ENCODE measurements at places on chromosomes 4 and X. TPM values are rescaled to one million over a fixed set of nuclear protein-coding genes. Genes with fewer than 3 reads are reported as not detected.

DNA sequence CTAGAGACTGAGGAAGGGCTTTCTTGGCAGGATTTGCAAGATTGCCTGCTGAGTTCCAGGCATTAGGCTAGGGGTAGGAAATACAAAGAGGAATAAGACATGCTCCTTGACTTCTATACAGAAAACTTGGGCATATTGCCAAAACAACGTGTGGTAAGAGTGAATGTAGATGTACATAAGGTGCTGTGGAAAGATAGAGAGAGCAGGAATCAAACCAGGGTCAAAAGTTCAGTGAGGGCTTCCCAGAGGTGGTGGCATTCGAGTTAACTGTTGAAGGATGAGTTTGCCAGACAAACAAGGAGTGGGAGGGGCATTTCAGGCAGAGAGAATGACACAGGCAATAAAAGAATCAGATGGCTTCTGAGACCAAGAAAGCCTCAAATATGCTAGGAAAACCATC is 187.9 kb downstream of the KDR start:
- no peak for DNase-seq

- DNase-seq = no peak
Observed at GRCh38 chr4:181006499-181007260, 1236.5 kb upstream of the TENM3 start.

GRCh38 chrX:1788300-1788911 is 173.5 kb downstream of the ASMT start:
- no peak for DNase-seq

- DNase-seq = peak; percentile 40
Observed at GRCh38 chr4:16807355-16807754, 91.1 kb downstream of the LDB2 start.

GRCh38 chr4:184408021-184408683 is 66.2 kb downstream of the IRF2 start:
- no peak for DNase-seq

DNA sequence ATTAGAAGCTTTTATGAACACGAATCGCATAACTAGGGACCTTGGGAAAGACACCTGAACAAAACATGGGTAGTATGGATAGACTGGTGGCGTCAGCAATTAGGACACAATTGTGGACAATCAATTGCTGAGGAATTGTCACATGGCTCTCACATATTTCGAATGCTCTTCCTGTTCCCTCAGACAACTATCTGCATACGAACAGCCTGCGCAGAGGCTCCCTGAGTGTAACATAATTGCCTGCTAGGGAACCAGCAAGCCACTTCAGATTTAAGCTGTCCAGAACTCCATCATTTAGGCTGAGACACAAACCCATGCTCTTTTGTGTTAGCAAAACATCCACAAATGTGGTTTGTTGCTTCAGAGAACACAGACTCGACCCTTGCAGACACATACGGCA is 160.8 kb downstream of the MGST2 start:
- DNase-seq = no peak

GRCh38 chr4:122879001-122879400 is 43.4 kb downstream of the NUDT6 start:
- no peak for DNase-seq

DNA sequence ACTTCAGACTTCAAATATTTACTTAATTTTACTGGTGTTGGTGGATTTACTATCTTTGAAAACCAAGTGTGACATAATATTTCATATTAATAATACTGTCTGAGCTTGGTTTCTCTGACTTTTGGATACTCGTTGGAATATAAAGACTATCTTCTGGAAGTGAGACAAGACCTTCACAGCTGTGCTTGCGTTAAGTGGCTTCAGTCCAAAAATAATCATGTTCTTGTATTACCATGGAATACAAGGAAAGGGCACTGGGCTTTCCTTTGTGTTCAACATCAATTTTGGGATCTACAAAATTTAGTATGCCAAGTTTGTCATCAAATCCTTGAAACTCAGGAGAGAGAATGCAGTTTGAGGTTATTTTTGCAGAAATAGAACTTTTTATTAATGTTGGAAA is 712.4 kb upstream of the LCORL start:
- peak; percentile 12 for DNase-seq

- no peak for DNase-seq
Observed at GRCh38 chr4:108433832-108434231, 186.5 kb upstream of the RPL34 start.

DNA sequence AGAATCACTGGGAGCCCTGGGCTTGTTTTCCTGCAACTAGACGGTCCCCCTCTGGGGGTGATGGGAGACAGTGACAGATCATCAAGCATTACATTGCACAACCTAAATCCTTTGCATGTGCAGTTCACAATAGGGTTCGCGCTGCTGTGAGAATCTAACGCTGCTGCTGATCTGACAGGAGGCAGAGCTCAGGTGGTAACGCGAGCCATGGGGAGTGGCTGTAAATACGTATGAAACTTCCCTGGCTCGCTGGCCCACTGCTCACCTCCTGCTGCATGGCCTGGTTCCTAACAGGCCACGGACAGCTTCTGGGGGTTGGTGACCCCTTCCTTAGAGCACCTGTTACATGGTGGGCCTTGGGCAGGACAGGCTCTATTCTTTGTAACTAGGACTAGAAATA is 10.4 kb downstream of the PAQR3 start:
- DNase-seq = no peak

DNA sequence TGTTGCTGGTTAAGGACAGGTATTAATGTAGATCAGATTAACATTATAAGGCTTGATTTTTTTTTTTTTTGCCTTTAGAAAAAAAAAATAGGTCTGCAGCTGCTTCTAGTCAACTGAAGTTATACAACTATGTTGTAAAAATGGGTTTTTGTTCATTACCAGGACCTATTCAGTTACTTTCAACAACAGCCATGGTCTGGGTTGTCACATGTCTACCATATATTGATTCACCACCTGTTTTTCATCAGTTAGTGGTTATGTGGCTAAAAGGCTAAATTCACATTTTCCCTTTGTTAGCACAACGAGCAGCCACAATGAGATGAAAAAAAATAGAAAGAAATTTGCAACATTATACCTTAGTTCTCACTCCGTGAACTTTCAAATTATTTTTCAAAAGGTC is 45.5 kb downstream of the GLRB start:
- DNase-seq = no peak

- DNase-seq = no peak
Observed at GRCh38 chr4:103634236-103634635, 85.5 kb downstream of the TACR3 start.

- peak; percentile 16 for DNase-seq
Observed at GRCh38 chr4:95190751-95191436, 357.9 kb downstream of the UNC5C start.

DNA sequence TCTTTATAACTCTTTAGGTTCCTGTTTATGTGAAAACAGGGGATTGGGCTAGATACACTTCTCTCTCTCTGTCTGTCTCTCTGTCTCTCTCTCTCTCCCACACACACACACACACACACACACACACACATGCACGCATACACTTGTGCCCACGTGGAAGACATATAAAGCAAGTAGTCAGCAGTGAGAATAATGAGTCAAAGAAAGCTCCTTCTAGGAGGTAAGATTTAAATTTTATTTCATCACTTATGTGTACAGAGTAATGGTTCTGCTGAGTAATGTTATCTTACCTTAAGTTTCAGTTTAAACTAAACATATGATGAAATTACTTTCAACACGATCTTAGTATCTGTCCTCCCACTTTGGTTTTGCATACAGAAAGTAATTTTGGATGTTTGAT is 243.0 kb upstream of the TEX13A start:
- no peak for DNase-seq

GRCh38 chr4:2291705-2292645 is 30.1 kb upstream of the MXD4 start:
- no peak for DNase-seq

- DNase-seq = no peak
Observed at GRCh38 chr4:79599691-79600090, 191.7 kb upstream of the GK2 start.

GRCh38 chrX:138709886-138710791 is 1.4 kb downstream of the FGF13 start:
- DNase-seq = no peak

DNA sequence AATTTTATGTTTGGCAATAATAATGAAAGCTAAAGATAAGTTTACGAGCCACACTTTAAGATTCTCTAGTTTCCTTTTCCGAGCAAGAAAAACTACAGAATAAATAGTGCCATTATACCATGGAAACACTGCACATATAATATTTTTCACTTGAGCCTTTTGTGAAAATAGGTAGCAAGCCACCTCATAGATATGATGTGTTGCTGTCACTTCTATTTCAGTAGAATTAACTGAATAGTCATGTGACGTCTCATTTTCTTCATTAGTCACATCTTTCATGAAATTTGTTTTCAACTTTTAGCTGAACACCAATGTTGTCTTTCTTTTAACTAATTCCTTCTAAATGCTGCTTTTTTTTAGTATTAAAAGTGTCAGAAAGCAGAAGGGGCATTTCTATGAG is 574.3 kb downstream of the INPP4B start:
- no peak for DNase-seq

DNA sequence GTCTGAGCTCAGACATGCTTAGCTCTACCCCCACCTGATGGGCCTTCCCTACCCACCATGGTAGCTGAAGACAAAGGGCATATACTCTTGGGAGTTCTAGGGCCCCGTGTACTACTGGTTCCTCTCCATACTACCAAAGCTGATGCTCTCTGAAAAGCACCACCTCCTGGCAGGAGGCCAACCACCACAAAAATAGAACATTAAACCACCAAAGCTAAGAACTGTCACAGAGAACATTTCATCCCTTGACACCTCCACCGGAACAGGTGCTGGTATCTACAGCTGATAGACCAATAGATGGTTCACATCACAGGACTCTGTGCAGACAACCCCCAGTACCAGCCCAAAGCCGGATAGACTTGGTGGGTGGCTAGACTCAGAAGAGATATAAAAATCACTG is 13.4 kb downstream of the EDA2R start:
- no peak for DNase-seq

DNA sequence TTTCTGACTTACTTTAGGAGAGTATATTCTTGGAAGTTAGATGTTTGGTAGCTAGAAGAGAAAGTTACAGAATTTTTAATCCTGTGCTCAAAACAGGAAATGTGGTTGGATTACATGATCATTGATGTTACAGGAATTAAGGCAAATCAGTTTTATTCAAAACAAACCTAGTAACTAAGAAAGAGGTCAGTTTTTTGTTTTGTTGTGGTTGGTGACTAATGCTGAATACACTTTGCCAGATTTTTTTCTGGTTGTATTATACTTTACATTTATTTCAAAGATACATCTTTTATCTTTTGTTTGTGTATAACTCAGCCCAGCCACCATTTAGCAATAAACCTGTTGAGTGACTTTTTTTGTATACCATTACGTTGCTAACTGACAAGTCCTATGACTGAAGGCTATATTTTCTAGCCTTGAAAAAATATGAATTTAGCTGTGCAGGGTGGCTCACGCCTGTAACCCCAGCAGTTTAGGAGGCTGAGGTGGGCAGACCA is 116.7 kb downstream of the KLHL8 start:
- DNase-seq = no peak

- no peak for DNase-seq
Observed at GRCh38 chr4:71680706-71681105, 103.2 kb downstream of the GC start.

DNA sequence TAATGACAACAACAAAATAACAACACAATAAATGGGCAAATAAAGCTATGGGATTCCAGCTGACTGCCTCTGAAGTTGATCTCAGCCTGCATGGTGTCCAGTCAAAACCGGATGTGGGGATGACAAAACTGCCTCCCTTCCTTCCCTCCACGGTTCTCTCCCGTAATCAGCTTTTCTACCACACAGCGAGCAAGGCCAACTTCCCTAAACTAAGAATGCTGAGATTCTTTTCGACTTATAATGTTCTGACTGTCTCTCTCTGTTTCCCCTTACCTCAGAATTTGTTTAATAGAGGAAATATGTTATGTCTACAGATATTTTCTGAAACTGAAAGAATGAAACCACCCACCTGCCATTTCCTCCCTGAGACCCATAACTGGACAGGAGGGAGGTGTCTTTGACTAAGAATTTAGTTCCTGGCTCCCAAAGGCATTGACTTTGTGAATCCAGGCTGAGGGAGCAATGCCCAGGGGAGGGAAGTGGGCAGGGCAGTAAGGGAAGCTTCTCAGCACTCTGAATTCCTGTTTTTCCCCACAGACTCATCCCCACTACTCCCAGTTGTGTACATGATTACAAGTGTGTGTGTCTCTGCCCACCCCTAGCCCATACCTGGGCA is 1.0 kb upstream of the TLR1 start:
- no peak for DNase-seq

DNA sequence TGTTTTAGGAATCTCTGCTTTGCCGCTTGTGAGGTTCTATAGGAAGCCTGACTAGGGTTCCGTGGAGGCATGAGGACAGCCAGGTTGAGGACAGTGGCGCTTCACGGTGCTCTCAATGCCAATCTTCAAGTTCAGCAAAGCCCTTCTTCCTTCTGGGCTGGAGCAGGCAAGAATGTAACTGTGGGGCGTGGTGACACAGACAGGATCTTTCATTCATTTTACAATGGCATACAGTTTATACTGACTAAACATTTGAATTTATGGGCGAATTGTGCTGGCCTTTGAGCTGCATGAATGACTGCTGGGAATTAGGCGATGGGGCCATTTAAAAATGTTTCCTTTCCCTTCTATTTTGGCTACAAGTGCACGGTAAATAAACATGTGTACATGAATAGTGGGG is 2.9 kb upstream of the NHS start:
- DNase-seq = no peak

DNA sequence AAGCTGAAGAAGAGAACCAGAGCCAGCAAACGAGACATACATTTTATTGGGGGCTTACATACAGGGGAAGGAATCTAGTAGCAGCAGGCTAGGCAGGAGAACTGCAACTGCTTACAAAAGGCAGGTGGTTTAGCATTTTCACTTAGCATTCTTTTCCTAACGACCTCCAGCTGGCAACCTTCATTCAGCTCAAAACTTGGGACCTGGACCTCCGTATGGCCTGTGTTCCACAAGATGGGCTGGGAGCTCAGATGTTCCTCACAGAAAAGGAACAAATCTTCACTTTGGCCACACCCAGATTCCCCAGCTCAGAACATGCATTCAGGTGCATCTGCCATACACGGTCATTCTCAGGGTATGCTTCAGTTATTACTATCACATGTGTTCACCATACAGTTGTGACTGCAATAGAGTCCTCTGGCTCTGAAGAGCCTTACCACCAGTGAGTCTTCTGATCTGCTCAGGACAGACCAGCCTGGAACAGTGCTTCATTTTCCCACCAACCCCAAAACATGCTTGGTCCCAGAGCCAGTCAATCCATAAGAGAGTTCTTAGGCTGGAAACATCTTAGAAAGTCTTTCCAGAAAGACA is 29.6 kb upstream of the AP1AR start:
- no peak for DNase-seq

KLB gene
- 0.18 TPM for polyA plus RNA-seq

EPGN gene
- 1.0 TPM for polyA plus RNA-seq

MAGEB2 gene
- not detected for polyA plus RNA-seq

PITX2 gene
- 4.5 TPM for polyA plus RNA-seq

FAM47A gene
- not detected for polyA plus RNA-seq

AMTN gene
- not detected for polyA plus RNA-seq

MYL5 gene
- polyA plus RNA-seq = 23.2 TPM

HSFX4 gene
- polyA plus RNA-seq = not detected

UBE2D3 gene
- 294 TPM for polyA plus RNA-seq

FGFR3 gene
- 106 TPM for polyA plus RNA-seq

CFI gene
- polyA plus RNA-seq = 78.8 TPM

RADX gene
- 5.8 TPM for polyA plus RNA-seq

AFM gene
- 15.1 TPM for polyA plus RNA-seq
